LHCN-M2 (cell line): ENCODE measurements at places on chromosomes 6 and 20. TPM values are rescaled to one million over a fixed set of nuclear protein-coding genes. Genes with fewer than 3 reads are reported as not detected.

The SLC17A3 gene
- not detected in 2 replicates for total RNA-seq

The TCFL5 gene
- total RNA-seq: 13.8 and 15.6 TPM in 2 replicates

The TRIM40 gene
- total RNA-seq: not detected in 2 replicates

The CDH26 gene
- total RNA-seq: 0.06 TPM in 1 of 2 replicates, not detected in the other

The HTR1E gene
- total RNA-seq: not detected in 2 replicates

The PDYN gene
- not detected in 2 replicates for total RNA-seq

The DUSP15 gene
- 0.11 TPM in 1 of 2 replicates, not detected in the other for total RNA-seq

The MOCS1 gene
- total RNA-seq: 13.5 and 13.9 TPM in 2 replicates

The GNMT gene
- total RNA-seq: not detected in 2 replicates

The COL9A3 gene
- total RNA-seq: not detected in 2 replicates

The RIPPLY2 gene
- total RNA-seq: not detected in 2 replicates

The GPX5 gene
- total RNA-seq: not detected in 2 replicates

The GATA5 gene
- total RNA-seq: not detected in 2 replicates

The C20orf204 gene
- total RNA-seq: 0.17 and 0.19 TPM in 2 replicates

The TP53TG5 gene
- not detected in 2 replicates for total RNA-seq

The CLVS2 gene
- total RNA-seq: under 0.01 TPM in 2 replicates

The CST11 gene
- not detected in 2 replicates for total RNA-seq

The PAQR8 gene
- 7.2 and 9.2 TPM in 2 replicates for total RNA-seq

The MAP1LC3A gene
- total RNA-seq: 41.0 and 44.2 TPM in 2 replicates

The CTCFL gene
- total RNA-seq: not detected in 2 replicates

The RIPOR3 gene
- 0.13 TPM in 1 of 2 replicates, not detected in the other for total RNA-seq

The HLA-DQA1 gene
- total RNA-seq: not detected in 2 replicates

The KIAA0408 gene
- 2.4 and 5.0 TPM in 2 replicates for total RNA-seq

The TNFRSF21 gene
- 3.1 TPM in 2 replicates for total RNA-seq

The MACROD2 gene
- total RNA-seq: 0.45 and 1.1 TPM in 2 replicates

The LKAAEAR1 gene
- 0.40 and 1.7 TPM in 2 replicates for total RNA-seq

The SYTL3 gene
- 9.5 and 13.8 TPM in 2 replicates for total RNA-seq

The VGLL2 gene
- 0.19 and 0.75 TPM in 2 replicates for total RNA-seq

The PDE10A gene
- total RNA-seq: 17.9 and 21.6 TPM in 2 replicates

The BPIFA1 gene
- total RNA-seq: not detected in 2 replicates

The TCF15 gene
- total RNA-seq: not detected in 2 replicates
